ENCODE measurements at places on chromosomes 16 and 17.

- DNase-seq = no peak
Measured at GRCh38 chr16:86297866-86298757, 212.2 kb upstream of the FOXF1 start.

- DNase-seq = peak; percentile 71
Measured at GRCh38 chr17:76492989-76493501, 8.2 kb downstream of the RHBDF2 start.

GRCh38 chr16:85395913-85396878 lies 216.9 kb upstream of the GSE1 start:
- DNase-seq = no peak

- no peak for DNase-seq
Measured at GRCh38 chr16:68526143-68526781, 12.8 kb upstream of the ZFP90 start.

- no peak for DNase-seq
Measured at GRCh38 chr17:17994271-17995069, 21.8 kb downstream of the DRC3 start.

DNA sequence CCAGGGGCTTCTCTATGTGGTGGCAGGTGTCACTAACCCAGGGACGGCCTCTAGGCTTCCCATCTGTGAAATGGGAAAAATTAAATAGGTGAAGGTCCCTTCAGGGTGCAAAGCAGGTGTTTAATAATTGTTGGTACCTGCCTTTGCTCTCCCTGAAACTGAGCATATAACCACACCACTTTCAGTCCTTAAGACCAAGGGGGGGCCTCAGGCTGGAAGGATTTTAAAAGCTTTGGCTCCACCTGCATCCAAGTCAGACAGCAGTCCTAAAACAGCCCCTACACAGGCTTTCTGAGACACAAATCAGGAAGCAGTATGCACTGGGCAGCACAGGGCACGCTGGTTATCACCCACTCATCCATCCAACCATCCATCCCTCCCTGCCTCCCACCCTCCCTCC lies 55.0 kb downstream of the TK2 start:
- DNase-seq = no peak

DNA sequence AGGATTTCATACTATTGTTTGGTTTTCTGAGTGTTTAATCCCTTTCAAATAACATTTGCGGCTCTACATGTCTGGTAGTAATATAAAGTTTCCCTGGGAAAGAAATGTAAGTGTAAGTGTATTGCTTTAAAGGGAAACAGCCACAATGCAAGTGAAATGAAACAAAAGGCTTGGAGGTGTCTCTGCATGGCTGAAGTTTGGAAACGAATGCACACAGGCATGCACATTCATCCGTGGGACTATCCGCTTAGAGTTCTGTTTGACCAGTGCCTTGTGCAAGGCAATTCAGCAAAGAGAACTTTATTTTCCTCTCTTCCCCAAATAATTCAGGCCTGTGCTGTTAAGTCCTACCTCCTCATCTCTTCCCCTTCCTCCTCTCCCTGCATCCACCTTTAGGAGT lies 56.1 kb upstream of the MRTFB start:
- DNase-seq = no peak

- no peak for DNase-seq
Measured at GRCh38 chr17:21263376-21263775, 10.2 kb upstream of the NATD1 start.

- peak; percentile 52 for DNase-seq
Measured at GRCh38 chr16:84730406-84731106, 30.8 kb downstream of the USP10 start.

DNA sequence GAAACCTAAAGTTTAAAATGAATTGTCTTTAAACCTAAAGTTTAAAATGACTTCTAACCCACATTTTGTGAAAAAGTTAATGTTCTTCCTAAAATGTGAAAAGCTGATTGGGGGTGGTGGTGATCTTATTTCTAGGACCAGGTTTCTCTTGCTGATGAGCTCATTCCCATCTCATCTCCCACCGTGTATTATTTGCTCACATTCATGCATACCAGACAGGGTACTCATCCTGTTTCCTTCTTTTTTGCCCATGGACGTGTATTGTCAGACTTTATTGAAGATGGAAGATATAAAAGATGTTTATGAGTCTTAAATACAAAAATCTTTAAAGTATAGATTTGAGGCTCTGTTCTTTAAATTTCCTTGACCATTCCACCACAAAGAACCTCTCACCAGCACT lies 70.1 kb upstream of the MPHOSPH6 start:
- DNase-seq = no peak

- no peak for DNase-seq
Measured at GRCh38 chr17:19369846-19370492, 7.4 kb upstream of the B9D1 start.

DNA sequence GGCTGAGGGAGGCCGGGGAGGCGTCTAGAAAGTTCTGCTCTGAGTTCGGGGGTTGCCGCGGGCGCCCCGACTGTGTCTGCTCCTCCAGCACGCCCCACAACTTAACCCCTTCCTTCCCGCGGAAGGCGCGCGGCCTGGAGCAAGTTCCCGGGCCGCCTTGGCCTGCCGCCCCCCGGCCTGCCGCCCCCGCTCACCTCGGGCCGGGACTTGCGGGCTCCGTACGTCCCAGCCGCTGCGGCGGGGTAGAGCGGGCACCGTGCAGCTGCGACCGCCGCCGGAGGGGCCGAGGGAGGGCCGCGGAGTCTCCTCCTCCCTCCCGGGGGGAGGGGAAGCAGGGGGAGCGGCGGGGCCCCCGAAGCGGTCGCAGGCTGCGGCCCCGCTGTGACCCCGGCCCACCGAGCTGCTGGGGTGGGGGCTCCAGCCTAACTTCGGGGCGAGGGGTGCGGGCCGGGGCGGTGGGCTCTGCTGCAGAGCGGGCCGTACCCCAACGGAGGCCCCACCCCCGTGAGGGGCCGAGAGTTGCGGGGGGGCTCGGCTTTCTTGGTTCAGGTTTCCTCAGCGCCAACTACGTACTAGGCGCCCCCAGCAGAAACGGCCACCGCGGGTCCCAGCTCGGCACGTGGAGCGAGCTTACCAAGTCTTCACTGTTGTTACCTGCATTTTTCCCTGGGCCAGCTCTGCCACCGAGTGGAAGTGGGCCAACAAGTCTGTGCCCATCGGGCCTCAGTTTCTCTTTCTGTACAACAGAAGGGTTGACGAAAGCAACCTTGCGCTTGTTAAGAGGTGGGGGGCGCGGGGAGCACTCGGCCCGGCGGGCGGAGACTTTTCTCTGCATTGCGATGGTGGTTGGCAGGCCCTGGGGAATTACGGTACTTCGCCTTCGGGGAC lies at the start of gene CCDC102A:
Gene CCDC102A (minus strand): TSS at position 266 of the 888 bp plus-strand sequence. CDS start 7,394 bp downstream, outside the sequence.
- DNase-seq = peak; percentile 78

DNA sequence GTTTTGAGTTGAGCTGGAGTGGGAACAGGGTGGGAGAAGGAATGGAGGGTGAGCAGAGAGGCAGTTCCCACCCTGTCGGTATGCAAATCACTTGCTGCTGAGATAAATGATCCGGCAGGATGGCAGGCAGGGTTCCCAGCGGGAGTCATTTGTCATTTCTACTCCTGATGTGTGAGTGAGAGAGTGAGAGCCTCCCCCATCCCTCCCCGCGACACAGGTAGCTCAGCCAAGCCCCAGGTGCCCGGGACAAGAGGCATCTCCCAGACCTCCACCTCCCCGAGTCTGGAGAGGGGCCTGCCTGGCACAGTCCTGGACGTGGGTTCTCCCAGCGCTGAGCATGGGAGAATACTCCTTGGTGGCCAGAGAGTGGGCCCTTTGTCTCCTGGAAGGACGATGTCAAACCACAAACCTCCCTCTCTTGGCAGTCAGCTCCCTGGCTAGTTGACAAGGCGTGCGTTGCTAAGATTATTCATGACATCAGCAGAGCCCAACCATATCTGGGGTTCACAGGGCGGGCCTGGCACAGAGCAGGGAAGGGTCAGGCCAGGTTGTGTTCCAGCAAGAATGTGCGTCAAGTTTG lies 33.7 kb upstream of the TNRC6C start:
- no peak for DNase-seq

DNA sequence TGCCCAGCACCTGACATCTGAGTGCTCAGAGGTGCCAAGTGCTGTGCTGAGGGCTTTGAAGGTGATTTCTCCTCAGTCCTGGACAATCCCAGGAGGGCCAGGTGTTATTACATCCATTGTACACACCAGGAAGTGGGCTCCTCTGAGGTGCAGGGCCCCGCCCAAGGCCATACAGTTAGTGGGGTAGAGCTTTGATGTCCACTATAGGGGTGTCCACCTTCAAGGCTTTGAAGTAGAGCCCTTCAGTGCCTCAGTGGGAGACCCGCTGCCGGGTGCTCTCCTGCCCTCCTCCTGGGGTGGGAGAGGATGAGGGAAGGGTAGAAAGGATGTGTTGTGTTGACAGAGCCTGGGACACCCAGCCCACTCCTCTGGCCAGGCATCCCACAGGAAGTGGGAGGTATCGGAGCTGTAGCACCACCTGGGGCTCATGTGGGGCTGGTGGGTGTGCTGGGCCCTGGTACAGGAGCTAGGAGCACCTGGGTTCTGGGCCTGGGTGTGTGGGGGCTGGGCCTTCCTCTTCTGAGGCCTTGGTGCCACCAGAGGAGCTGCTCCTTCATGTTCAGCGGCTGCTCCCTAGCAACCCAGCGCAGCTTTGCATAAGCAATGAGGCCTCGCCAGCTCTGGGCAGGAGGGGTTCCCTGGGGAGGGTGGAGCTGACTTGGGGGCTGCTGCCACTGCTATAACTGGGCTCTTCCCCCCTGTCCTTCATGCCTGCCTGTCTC lies 7.4 kb downstream of the LASP1 start:
- DNase-seq = no peak

GRCh38 chr16:19281246-19281645 lies 4.3 kb upstream of the CLEC19A start:
- DNase-seq = no peak

DNA sequence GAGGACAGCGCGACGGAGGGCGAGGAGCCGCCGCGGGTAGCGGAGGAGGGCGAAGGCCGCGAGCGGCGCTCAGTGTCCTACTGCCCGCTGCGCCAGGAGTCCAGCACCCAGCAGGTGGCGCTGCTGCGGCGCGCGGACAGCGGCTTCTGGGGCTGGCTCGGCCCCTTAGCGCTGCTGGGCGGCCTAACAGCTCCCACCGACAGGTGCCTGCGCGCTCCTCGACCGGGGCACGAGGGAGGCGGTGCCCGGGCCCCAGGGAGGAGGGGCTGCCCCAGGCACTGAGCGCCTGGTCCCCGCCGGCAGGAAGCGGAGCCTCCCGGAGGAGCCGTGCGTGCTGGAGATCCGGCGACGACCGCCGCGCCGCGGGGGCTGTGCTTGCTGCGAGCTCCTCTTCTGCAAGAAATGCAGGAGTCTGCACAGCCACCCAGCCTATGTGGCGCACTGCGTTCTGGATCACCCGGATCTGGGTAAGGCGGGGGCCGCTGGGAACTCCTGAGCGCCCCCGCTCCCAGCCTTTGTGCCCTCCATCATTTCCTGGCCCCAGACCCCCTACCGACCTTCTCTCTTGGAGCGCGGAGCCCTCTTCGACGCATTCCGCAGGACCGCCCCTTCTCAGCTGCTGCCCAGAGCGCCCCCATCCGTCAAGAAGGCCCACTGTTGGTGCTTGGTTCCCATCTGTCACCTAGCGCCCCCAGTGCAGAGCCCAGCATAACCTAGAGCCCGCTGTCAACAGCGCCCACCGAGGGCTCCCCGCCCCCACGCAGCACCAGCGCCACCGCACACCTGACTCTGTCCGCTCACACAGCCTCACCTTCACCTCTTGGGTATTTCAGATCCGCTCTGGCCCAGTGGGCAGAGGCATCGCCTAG lies 3.7 kb downstream of the C17orf50 start:
- peak; percentile 97 for DNase-seq

- no peak for DNase-seq
Measured at GRCh38 chr16:87687998-87688529, 77.7 kb downstream of the KLHDC4 start.

DNA sequence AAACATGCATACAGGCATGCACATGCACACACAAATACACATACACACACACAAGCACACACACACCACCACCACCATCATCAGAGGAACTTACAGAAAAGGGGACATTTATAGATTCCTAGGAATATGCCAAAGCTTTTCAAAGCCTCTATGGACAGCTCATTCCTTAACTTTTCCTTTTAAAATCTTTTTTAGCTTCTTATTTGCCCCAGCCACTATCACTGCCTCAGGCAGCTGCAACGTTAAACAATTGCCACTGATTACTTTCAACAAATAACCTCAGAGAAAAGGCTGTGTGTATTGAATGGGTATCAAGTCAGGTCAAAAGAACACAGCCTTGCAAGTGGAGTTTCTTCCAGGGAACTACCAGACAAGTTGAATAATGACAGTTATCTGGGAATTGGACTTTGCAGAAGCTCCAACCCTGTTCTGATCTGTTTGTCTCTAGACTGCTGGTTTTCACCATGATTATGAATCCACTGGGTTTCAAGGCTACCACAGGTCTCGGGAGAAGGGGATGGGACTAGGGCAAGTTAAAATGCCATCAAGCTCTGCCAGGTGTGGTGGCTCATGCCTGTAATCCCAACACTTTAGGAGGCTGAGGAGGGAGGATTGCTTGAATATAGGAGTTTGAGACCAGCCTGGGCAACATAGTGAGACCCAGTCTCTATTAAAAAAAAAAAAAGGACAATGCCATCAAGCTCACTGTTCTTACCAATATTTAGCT lies 21.9 kb upstream of the BEAN1 start:
- no peak for DNase-seq

DNA sequence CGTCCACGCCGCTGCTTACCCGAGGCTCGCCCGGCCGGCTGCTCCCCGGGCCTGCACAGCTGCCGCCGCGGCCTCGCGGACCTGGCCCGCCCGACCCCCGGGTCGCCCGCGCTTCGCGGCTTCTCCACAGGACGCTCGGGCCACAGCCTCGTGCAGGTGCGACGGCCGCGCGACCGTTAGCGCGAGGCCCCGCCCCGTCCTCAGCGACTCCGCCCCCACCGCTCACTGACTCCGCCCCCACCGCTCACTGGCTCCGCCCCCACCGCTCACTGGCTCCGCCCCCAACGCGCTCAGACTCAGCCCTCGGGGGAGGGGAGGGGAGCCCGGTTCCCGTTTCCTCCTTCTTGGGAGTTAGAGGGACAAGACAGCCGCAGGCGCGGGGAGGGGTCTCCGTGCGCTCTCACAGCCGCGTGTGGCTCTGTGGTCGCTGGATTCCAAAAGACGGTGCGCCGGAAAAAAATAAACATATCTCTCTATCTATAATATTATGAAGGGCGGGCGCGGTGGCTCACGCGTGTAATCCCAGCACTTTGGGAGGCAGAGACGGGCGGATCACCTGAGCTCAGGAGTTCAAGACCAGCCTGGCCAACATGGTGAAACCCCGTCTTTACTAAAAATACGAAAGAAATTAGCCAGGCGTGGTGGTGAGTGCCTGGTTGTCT lies at the start of gene MEIOB:
Gene MEIOB (minus strand): TSS at position 191 of the 662 bp plus-strand sequence. CDS start 3,989 bp downstream, outside the sequence.
- DNase-seq = peak; percentile 38

DNA sequence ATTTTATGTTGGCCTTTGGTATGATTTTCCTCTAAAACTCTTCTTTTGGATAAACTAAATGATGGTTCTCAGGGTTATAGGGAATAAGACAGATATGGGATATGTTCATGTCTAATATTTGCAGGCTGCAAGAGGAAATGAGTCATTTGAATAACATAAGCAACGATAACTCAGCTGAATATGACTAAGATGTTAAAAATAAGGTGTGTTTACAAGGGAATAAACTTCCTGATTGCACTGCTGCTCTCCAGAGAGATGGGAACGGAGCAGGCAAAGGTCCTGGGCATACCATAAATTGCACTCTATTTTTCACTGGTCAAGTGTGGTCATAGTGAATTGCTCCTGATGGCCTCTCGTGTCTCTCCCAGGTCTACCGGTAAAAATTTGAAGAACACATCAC lies 666.2 kb downstream of the TOX3 start:
- DNase-seq = no peak
